GM12878 (cell line): ENCODE measurements at places on chromosomes 11 and 22. TPM values are rescaled to one million over a fixed set of nuclear protein-coding genes. Genes with fewer than 3 reads are reported as not detected.
A peak's percentile ranks its signal among the peaks of the same experiment; 100 is the strongest.

DNA sequence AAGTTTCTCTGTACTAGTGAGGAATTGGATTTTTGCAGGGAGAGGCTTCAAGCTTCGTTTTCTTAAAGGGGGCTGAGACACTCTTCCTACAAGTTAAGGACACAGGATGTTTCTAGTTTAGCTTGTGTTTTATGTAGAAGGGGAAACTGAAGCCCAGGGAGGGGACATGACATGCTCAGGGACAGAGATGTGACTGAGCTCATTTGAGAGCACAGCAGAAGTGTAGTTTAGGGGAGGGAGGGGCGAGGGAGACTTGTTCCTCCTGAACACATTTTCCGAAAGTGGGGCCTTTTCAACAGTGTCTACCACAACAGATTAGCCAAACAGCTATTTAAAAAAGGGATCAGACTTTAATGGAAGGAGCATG lies 148.1 kb downstream of the FBXO7 start:
- H3K36me3 ChIP-seq, result no peaks in the 10 kb centered on the region
- no peak for DNase-seq
- H3K27ac ChIP-seq, result no peak overlapping the region
- no peaks in the 10 kb centered on the region for H3K4me1 ChIP-seq
- no peak overlapping the region for H3K4me3 ChIP-seq
- H3K27me3 ChIP-seq, result no peaks in the 10 kb centered on the region

DNA sequence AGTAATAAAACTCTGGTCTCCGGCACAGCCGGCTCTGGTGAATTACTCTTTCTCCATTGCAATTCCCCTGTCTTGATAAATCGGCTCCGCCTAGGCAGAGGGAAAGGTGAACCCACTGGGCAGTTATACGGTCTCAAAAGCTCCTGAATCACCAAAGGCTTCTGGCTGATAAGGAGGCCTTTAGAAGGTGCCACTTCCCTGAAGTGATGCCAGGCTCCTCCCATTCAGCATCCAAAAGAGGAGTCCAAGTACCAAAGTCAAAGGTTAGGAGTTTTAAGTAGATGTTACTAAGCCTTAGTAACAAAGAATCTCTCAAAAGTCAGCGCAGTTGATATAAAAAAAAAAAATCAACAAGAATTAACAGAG lies 11.8 kb upstream of the ALKBH8 start:
- H3K27ac ChIP-seq, result no peak overlapping the region
- H3K4me3 ChIP-seq, result no peak overlapping the region
- H3K27me3 ChIP-seq, result no peaks in the 10 kb centered on the region
- DNase-seq, result no peak

DNA sequence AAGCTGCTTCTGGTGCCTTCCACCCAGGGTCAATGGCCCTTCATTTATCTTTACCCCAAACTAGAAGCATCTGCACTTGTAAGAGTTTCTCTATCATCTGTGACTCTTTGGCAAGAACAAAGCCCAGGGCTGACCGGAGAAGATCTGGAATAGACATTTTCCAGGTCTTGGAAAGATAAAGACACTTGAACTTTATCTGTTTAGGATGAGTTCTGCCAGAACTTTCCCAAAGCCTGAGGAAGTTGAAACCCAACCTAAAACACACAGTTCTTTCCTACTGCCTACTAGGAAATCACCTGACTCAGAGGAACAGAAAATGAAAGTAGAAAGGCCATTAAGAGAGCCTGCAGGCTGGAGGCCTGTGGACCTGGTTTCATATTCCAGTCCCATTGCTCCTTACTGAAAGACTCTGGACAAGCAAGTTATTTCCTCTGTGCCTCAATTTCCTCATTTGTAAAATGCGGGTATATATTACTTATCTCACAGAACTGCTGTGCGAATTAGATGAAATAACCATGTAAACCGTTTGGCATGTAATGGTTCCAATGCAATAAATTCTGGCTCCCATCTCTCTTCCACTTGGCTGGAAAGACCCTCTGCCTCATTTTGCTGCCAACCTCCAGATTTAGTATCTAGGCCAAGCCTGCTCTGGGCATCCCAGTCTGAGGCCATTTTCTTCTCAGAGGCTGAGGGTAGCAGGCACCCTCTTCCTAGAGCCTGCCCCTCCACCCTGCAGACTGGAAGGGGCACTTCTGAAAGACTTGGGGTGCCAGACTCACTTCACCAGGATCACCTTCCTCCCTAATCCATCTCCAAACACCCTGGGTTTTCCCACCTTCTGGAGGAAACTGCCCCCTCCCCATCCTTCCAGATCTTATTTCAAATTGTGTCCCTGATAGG lies 1.2 kb downstream of the UBE2L6 start:
- peak; percentile 68 for DNase-seq
- H3K36me3 ChIP-seq, result peaks cover 3% of the 10 kb centered on the region; the same call in 1 of the 2 replicates
- H3K4me3 ChIP-seq, result peak overlapping the region; percentile 100
- H3K27me3 ChIP-seq, result no peaks in the 10 kb centered on the region
- peaks cover 4% of the 10 kb centered on the region for H3K4me1 ChIP-seq

DNA sequence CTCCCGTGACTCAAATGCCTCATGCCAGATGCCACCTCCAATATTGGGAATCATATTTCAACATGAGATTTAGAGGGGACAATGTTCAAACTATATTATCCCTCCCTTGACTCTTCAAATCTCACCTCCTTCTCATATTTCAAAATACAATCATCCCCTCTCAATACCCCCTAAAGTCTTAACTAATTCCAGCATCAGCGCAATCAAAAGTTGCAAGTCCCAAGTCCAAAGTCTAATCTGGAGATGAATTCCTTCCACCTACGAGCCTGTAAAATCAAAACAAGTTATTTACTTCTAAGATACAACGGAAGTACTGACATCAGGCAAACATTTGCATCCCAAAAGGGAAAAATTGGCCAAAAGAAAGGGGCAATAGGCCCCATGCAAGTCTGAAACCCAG lies 67.2 kb upstream of the SC5D start:
- no peak for DNase-seq
- no peak overlapping the region for H3K27ac ChIP-seq
- H3K27me3 ChIP-seq, result peaks cover 4% of the 10 kb centered on the region
- H3K4me3 ChIP-seq, result no peak overlapping the region

DNA sequence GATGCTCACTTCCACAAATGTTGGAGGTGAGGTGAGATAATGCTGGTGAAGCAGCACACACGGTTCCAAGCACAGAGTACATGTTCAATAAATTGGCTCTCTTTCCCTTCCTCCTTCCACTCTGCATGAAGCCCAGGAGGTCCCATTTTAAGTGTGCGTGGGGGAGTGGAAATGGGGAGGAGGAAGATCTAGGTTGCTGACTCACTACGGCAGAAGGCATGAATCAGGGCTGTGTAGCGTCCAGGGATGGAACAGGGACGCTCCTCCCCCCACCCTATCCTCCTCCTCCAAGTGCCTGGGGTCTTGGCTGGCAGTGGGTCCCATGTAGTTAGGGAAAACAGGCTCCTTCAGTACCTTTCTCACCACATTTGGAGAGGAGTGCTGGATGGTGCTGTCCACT lies 44.2 kb downstream of the TRIM66 start:
- no peak overlapping the region for H3K4me3 ChIP-seq
- no peak for DNase-seq
- peaks cover 29% of the 10 kb centered on the region for H3K36me3 ChIP-seq
- H3K27me3 ChIP-seq, result no peaks in the 10 kb centered on the region
- H3K27ac ChIP-seq, result no peak overlapping the region

GRCh38 chr11:73729594-73730206 lies 31.2 kb downstream of the RAB6A start:
- no peaks in the 10 kb centered on the region for H3K27me3 ChIP-seq
- no peaks in the 10 kb centered on the region for H3K4me1 ChIP-seq
- no peak overlapping the region for H3K27ac ChIP-seq
- no peak overlapping the region for H3K4me3 ChIP-seq
- no peak for DNase-seq

GRCh38 chr11:119099711-119100110 lies 1.9 kb downstream of the DPAGT1 start:
- no peak for DNase-seq
- H3K27ac ChIP-seq, result no peak overlapping the region
- H3K4me3 ChIP-seq, result peak overlapping the region; percentile 97; the same call in 1 of the 2 replicates

DNA sequence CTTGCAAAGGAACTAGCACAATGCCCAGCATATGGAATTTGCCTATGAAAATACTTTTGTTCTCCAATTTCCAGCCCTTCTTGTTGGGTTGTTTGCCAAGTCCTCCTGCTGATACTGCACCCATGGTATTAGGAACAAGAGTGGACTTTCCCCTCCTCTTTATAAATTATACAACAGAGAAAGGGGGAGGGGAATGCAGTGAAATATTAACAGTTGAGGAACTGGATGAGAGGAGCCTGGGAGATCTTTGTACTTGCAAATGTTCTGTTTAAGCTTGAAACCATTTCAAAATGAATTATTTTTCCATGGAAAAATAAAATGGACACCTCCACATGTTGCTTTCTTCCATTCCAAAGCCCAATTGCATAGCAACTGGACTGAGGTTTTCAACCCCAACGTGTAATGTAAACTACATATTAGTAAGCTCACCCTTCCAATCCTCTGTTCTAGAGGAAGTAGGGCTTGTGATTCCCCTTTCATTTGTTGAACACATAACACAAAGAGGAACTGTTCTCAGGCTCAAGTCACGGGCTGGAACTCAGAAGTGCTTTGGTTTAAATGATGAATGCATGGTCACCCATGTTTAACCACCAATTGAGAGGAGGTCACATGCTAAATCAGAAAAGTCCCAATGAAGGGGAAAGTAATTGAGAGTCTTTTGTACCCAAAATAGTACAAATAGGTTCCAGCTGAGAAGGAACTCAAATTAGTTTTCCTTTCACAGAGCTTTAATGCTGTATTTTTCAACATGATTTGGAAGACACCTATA lies 66.2 kb upstream of the ZC3H12C start:
- peak; percentile 99 for DNase-seq
- no peaks in the 10 kb centered on the region for H3K36me3 ChIP-seq
- peaks cover 33% of the 10 kb centered on the region for H3K4me1 ChIP-seq
- no peaks in the 10 kb centered on the region for H3K27me3 ChIP-seq

DNA sequence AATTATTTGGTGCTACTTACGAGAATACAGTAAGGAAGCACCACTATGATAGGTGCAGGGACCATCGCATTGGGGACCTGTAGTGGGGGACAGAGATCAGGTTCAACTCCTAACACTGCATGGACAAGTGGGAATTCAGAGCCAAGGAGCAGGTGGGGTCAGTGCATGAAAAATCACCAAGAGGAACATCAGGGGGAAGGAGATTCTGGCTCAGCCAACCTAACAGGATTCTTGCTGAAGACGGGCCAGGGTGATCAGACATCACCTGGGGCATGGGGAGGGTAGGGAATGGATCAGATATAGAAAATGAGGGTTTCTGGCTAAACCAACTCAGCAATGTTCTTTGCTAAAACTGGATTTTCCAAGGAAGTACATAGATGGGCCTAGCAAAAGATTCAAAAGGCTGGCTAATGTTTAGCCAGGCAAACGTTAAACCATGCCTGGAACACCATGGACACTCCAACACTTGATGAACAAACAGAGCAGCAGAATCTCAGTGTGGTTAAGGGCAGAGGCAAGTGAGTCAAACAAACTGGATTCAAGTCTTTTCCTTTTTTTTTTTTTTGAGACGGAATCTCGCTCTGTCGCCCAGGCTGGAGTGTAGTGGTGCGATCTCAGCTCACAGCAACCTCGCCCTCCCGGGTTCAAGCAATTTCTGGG lies 70.0 kb downstream of the MICAL3 start:
- no peak overlapping the region for H3K27ac ChIP-seq
- H3K36me3 ChIP-seq, result peaks cover 5% of the 10 kb centered on the region
- H3K4me1 ChIP-seq, result 0 out of 2 replicates have a peak, but pooled peaks cover 4% of the 10 kb centered on the region
- no peak for DNase-seq
- H3K4me3 ChIP-seq, result no peak overlapping the region

DNA sequence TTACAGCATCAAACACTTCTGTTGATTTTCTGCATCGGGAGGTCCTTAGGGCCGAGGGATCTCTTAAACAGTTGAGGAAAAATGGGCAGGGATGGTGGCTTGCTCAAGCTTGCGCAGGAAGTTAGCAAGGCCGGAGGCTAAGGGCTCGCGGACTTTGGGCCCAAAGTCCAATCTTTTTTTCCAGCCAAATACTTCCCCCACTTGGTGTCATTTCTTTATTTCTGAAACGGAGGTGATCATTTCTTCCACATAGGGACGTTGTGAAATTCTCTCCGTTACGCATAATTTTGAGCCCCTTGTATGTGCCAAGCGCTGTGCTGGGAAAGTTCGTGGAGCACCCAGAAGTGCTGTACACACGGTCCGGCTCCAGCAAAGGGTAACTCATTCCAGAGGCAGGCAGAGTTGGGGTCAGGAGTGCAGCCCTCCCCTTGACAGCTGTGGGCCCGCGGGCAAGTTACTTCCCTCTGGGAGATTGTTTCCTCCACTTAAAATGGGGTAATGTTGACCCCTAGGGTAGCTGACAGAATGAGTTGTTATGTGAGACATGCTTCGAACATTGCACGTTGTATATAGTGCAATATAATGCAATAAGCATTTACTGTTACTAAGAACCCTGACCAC lies 809 bp downstream of the MIEF1 start:
- peaks cover 29% of the 10 kb centered on the region for H3K36me3 ChIP-seq
- peak overlapping the region; percentile 95 for H3K4me3 ChIP-seq
- H3K27ac ChIP-seq, result peak overlapping the region; percentile 73
- 0 out of 2 replicates have a peak, but pooled peaks cover 5% of the 10 kb centered on the region for H3K4me1 ChIP-seq
- H3K27me3 ChIP-seq, result no peaks in the 10 kb centered on the region
- DNase-seq, result no peak

DNA sequence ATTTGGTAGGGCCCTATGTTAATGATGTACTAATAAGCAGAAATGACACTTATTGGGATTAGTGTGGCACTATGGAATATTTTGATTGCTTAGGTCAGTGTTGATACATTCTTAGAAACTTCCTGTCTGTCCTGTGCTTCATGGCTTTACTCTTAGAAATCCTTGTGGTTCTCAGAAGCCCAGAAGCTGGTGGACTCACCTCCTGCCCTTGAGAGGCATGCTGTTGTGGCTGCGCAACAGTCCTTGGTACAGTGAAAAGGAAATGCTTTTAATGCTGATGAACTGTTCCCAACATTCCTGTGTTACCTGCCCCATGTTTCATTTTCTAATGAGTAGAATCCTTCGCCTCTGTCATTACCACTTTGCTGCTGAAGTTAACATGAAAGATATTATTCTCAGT lies 52.4 kb upstream of the MYO18B start:
- no peaks in the 10 kb centered on the region for H3K4me1 ChIP-seq
- no peaks in the 10 kb centered on the region for H3K27me3 ChIP-seq
- peaks cover 6% of the 10 kb centered on the region for H3K36me3 ChIP-seq
- DNase-seq, result no peak
- H3K4me3 ChIP-seq, result no peak overlapping the region

The TSGA10IP gene
- not detected in 2 replicates for total RNA-seq

The SCO2 gene
- total RNA-seq, result 6.4 and 16.0 TPM in 2 replicates

The APOA1 gene
- total RNA-seq, result 2.0 and 2.4 TPM in 2 replicates

The SUSD2 gene
- total RNA-seq, result 0.11 and 0.31 TPM in 2 replicates

The DRICH1 gene
- total RNA-seq, result 0.24 TPM in 1 of 2 replicates, not detected in the other

The BEST1 gene
- total RNA-seq, result 0.08 and 0.13 TPM in 2 replicates
